ENCODE measurements at places on chromosomes 16 and 17.

GRCh38 chr16:918068-918467 is 52.7 kb downstream of the LMF1 start:
- no peak for DNase-seq

DNA sequence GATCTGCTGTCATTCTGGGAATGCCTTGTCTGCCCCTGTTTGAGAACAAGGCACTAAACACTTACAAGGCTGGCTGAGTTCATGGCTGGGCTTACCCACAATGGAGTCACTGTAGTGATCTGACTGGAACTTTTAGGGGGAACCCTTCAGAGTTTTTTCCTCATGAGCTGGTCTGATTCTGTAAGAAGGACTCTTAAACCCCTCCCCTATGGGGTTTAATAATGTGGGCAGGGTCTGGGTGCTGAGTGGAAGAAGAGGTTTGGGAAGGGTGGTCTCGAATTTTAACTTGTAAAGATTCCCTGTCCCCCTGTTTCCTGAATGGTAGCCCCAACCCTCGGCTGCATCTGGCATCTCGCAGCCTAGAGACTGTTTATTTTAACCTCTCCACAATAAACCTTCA is 30.6 kb downstream of the OSBPL7 start:
- DNase-seq = no peak

DNA sequence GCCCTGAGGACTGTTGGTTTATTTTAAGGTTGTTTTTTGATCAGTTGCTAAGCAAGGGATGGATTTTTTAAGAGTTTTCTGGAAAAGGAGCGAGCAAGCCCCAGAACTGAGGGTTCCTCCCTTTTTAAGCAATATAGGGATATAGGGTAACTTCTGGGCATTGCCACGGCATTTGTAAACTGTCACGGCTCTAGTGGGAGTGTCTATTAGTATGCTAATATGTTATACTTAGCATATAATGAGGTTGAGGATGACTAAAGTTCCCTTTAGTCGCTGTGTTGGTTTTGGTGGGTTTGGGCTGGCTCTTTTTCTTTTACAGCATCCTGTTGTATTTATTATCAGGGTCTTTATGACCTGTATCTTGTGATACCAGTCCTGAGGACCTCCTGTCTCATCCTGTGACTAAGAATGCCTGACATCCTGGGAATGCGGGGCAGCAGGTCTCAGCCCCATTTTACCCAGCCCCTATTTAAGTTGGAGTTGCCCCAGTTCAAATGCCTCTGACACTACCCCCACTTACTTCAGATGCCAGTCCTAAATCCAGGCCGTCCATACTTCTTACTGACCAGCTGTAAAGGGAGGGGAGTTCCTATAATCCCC is 59.4 kb downstream of the MFSD11 start:
- DNase-seq = no peak

DNA sequence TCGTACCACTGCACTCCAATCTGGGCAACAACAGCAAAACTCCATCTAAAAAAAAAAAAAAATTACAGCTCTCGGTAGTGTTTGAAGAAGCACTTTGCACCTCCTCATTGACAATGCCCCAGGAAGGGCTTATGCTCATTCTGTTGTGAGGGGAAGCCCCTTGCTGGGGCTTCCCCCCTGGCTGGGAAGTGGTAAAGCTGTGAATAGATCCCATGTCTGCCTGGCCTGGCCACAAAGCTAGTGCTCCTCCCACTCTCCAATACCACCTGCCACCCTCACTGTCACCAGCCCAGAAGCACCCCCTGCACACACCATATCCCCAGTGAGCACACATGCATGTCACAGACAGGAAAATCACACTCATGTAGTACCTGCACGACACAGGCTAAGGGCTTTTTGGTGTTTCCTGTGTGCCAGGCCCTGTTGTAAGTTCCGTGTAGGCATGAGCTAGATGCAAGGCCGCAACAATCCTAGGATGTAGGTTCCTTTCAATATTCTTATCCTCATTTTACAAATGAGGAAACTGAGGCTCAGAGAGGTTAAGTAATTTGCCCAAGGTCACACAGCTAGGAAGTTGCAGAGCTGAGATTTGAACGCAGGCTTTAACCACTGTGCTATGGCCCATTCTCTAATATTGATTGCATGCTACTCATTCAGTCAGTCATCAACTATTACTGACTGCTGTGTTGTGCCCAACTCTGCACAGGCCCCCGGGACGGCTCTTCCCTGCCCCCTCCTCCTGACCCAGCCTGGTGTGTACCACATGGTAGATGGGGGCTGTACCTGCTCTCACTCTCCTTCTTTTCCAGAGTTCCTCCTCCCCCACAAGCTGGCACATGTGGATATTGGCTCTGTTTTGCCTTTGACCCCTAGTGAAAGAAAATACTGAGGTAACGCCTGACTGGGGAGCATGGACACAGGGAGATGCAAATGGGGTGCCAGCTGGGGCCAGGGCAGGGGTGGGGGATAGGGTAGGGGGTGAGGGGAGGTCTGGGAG is 11.9 kb upstream of the COL1A1 start:
- no peak for DNase-seq

DNA sequence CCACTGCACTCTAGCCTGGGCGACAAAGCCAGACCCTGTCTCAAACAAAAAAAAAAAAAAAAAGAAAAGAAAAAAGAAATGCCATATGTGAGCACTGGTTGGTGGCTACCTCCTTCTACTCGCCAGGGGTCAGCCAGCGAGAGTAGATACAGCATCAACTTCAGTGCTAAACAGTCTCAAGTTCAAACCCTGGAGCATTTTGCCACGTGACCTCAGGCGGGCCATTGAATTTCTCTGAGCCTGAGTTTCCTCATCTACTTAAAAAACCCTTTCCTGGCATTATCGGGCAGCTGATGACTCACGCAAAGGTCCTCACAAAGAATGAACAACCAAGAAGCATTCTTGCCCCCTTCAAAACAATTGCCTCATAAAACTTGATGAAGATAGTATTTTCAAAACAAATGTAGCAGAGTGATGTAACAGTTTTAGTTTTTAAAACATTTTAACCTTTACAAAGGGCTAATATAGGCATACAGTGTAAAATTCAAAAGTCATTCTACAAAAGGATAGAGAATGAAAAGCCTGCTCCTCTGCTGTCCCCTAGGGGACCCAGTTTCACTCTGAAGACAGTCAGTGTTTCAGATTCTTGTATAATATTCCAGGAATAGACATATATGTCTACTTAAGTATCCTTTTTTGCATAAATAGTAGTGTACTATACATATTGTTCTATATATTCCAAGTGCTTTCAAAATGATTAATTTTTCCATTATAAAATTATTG is 28.4 kb downstream of the DNAH2 start:
- DNase-seq = no peak

- no peak for DNase-seq
Measured at GRCh38 chr17:36592316-36592715, 637 bp downstream of the DHRS11 start.

DNA sequence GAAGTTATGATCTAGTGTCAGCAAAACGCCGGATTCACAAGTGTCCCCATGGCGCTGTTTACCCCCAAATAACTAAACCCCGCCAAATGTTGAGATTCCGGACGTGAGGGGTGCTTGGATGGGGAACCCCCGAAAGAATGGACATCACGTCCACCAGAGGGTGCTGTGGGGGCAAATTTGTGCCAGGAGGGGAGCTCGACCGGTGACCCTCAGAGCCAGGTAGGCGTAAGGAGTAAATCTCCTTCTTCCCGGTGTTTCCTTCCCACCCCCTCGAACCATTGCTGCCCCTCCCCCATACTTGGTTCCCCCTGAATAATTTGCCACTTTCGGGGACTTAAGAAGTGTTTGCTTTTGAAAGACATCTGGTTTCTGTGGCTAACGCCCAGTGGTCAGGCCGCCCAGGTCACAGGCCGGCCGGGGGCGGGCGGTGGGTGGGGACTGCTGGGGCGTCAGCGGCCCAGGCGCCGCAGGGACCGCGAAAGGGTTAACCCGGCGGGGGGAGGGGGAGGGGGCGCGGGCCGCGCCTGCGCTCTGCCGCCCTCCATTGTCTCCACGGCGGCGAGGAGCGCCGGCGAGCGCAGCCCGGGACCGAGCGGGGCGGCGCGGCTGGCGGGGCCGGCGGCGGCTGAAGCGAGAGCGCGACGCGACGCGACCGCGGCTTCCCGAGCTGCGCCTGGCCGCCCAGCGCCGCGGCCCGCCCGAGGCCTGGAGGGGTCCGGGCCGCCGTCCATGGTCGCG is at the start of gene ZNRF1:
Gene ZNRF1, plus strand, starts transcription at position 544 of the 738 bp plus-strand sequence. CDS start 648 bp downstream, outside the sequence.
- peak; percentile 82 for DNase-seq

- DNase-seq = no peak
Measured at GRCh38 chr16:89395150-89396142, 94.9 kb downstream of the ANKRD11 start.

GRCh38 chr17:36920032-36921005 is 17.0 kb upstream of the LHX1 start:
- DNase-seq = no peak

DNA sequence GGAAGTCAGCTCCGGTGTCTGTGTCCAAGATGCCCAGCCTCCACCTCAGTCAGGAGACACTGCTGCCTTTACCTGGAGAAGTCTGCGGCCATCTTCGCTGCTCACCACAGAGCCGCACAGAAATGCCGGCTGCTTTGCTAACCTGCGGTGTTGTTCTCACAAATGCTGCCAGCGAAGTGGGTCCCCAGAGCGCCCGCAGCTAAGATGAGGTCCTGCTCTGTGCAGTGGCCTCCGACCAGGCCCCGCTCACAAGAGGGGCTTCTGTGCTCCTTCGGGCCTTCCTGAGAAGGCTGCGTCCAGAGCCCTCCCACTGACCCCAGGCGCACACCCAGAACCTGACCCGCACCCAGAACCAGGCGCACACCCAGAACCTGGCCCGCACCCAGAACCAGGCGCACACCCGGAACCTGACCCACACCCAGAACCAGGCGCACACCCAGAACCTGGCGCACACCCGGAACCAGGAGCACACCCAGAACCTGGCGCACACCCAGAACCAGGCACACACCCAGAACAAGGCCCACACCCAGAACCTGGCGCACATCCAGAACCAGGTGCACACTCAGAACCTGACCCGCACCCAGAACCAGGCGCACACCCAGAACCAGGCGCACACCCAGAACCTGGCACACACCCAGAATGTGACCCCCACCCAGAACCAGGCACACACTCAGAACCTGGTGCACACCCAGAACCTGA is 51.5 kb upstream of the FASN start:
- no peak for DNase-seq

- DNase-seq = no peak
Measured at GRCh38 chr17:81901167-81902022, 643 bp upstream of the NPB start.

DNA sequence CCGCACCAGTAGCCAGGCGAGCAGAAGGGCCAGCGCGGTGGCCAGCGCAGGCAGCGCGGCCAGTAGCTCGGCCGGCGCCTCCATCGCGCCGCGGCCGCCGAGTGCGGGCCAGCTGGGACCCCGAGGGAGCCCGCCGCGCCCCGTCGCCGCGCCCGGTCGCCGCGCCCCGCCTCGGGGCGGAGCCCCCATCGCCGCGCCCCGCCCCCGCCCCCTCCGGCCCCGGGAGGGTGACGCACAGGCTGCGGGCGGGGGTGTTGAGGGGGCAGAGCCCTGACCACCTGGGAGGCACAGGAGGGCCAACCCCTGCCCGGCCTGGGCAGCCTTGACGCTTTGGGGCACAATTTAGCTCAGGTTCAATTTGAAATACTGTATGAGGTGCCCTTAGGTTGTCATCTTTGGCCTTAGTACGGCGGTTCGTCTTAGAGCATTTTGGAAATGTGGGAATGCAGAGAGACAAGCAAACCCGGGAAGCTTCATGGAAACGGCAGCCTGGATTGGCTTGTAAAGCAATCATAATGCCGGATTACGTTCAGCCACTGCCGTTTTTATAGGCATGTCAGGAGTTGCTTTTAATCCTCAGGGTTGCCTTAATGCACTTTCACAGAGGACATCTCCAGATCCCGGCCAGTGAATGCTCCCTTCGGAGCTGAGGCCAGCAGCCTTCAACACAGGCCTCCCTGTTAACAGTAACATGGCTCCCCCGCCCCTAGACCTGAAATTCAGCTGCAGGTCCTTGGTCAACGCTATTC is at the start of gene MXRA7:
Gene MXRA7, minus strand, starts transcription at position 103 of the 749 bp plus-strand sequence. Its CDS starts 19 bp downstream, at position 84.
- peak; percentile 41 for DNase-seq

DNA sequence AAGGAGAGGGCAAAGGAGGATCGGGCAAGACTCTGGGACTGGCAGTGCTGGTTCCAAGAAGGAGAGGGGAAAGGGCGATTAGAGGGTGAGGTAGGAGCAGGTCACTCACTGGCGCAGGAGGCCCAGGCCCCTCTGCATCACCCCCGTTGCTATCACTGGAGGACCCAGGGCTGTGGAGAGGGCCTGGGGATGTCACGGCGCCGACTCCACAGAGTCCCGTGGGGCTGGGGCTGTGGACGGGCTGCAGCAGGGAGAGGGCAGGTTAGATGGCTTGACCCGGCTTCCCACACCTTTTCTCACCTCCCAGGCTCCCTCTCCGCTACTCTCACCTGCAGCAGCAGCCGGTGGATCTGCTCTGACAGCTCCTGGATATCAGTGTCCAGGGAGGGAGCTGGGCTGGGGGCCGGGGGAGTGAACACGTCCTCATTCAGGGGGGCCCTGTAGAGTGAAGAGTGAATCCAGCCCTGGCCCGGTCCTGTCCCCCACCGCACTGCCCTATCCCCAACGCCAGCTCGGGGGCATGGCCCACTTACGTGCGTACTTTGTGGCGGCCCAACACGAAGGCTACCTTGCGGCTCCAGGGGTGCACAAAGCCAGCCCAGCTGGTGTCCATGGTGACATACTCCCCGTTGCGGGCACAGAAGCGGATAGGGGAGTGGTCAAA is 4.9 kb downstream of the PER1 start:
- DNase-seq = no peak

DNA sequence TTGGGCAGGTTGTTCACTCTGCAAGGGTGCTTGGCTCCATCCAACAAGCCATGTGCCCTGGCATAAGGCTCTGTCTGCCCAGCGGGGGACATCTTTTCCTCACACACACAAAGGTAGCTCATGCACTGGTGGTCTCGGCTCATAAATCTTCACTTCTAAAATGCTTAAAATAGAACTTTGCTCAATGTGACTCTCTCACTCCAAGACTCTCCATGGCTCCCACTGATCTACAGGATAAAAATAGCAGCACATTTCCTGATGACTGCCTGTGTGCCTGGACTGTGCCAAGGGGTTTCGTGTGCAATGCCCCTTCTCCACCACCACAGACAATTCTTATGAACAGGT is 15.1 kb upstream of the CIBAR2 start:
- DNase-seq = no peak

- no peak for DNase-seq
Measured at GRCh38 chr16:31351246-31351941, 3.6 kb upstream of the ITGAX start.

DNA sequence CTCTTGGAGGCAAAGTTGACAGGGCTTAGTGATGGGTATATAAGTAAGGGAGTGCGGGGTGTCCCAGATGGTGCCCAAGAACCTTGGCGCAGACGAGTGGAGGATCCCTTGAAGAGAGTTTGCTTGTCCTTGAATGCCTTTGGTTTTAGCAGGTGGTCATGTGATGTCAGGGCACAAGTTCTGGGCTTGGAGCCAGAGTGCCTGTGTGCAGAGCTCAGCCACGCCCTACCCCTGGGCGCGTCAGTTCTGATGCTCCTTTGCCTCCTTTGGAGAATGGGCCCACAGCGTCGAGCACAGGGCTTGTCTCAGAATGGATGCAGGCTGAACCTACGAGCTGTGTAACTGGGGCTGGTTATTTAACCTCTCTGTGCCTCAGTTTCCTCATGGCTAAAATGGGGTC is 412.2 kb upstream of the EEF2KMT start:
- DNase-seq = no peak
